ENCODE measurements at places on chromosomes 5 and 9.

GRCh38 chr5:133341915-133342710 is 270.2 kb downstream of the FSTL4 start:
- DNase-seq: no peak
- no peak overlapping the region for H3K4me3 ChIP-seq
- H3K27me3 ChIP-seq: peaks cover 2% of the 10 kb centered on the region
- H3K4me1 ChIP-seq: no peaks in the 10 kb centered on the region
- H3K27ac ChIP-seq: no peak overlapping the region

GRCh38 chr9:15824310-15824709 is 271.5 kb downstream of the CCDC171 start:
- no peak overlapping the region for H3K4me3 ChIP-seq
- H3K27me3 ChIP-seq: no peaks in the 10 kb centered on the region
- DNase-seq: peak; percentile 28
- H3K36me3 ChIP-seq: no peaks in the 10 kb centered on the region
- no peak overlapping the region for H3K27ac ChIP-seq

- peak; percentile 15 for DNase-seq
- H3K36me3 ChIP-seq: no peaks in the 10 kb centered on the region
- no peaks in the 10 kb centered on the region for H3K4me1 ChIP-seq
These were observed 168.8 kb downstream of the PDE4D start for GRCh38 chr5:59724482-59725391.

DNA sequence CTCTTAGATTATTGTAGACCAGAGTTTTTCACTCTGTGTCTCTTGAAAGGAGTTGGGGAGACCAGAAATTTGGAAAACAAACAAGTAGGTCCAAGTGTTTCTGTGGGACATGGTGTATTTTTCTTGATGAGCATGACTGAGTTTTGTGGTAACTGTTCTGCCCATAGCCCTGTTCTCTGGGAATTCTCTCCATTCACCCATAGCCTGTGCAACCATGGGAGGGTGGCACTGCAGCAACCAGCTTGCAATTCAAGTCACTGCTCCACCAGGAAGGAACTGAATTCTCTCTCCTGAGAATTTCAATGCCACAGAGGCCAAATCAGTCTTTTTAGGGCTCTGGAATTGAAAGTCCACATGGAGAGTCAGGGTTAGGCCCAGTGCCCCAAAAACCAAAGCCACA is 475.3 kb upstream of the TRPC7 start:
- H3K27me3 ChIP-seq: no peaks in the 10 kb centered on the region
- DNase-seq: no peak
- no peaks in the 10 kb centered on the region for H3K4me1 ChIP-seq
- H3K27ac ChIP-seq: no peak overlapping the region
- H3K4me3 ChIP-seq: no peak overlapping the region
- no peaks in the 10 kb centered on the region for H3K36me3 ChIP-seq

DNA sequence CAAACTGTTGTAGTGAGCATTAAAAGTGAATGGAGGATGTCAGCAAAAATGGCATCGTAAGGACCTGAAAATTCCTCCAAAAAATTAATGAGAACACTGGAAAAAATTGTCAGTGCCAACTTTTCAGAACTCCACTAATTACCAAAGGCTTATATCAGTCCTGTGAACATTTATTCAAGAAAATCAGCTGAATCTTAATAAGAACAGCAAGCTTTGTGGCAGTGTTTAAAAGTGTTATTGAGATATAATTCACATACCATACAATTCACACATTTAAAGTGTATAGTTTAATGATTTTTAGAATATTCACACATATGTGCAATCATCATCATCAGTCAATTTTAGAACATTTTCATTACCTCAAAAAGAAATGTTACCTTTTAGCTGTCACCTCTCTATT is 57.6 kb downstream of the G3BP1 start:
- DNase-seq: no peak
- no peaks in the 10 kb centered on the region for H3K36me3 ChIP-seq
- no peaks in the 10 kb centered on the region for H3K27me3 ChIP-seq
- no peaks in the 10 kb centered on the region for H3K4me1 ChIP-seq

DNA sequence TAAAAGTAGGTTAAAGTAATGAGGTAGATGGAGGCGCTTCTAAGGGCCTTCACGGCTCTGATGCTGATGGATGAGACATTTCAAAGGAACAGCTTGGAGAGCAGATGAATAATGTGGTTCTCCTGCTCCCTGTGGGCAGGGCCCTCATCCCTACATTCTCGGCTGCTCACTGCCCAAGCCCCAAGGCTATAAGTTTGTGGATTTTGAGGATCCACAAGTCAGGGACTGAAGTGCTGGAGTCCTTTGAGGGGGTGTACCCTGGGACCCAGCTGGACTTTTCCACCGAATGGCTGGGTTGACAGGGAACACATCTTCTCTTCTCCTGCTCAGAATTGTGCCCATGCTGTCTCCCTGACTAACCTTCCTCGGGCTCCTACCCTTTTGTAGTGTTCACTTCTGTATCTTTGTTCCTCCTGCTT is 21.4 kb upstream of the CXCL14 start:
- H3K27me3 ChIP-seq: peaks cover 4% of the 10 kb centered on the region
- no peak overlapping the region for H3K4me3 ChIP-seq
- no peaks in the 10 kb centered on the region for H3K36me3 ChIP-seq

DNA sequence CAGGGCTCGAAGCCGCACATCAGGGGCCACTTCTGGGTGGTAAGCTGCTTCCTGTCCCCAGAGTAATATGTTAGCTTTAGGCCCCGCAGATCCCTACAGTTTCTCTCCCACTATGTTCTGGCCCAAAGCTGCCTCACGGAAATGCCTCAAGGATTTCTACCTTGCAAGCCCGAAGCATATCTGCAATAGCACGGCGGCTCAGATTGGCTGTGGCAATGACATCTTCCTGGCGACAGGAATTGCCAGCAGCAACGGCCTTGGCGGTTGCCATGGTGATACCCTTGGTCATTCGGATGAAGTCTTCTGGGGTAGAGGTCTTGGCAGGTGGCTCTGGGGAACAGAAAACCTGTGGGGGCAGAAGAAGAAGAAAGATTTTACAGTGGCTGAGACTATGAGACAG is 10.3 kb upstream of the TPM2 start:
- peaks cover 14% of the 10 kb centered on the region for H3K4me1 ChIP-seq
- no peak overlapping the region for H3K4me3 ChIP-seq
- H3K36me3 ChIP-seq: peaks cover 46% of the 10 kb centered on the region
- H3K27ac ChIP-seq: no peak overlapping the region
- DNase-seq: no peak
- no peaks in the 10 kb centered on the region for H3K27me3 ChIP-seq

GRCh38 chr5:151157426-151158286 is at the start of gene ANXA6:
ANXA6 (minus strand) TSS chr5:151157779; CDS start chr5:151147901, 9,878 bp downstream.
- no peaks in the 10 kb centered on the region for H3K27me3 ChIP-seq
- peak within 1 kb of the TSS; percentile 80 for H3K4me3 ChIP-seq
- DNase-seq: peak; percentile 22
- H3K4me1 ChIP-seq: peaks cover 46% of the 10 kb centered on the region
- H3K27ac ChIP-seq: peak within 1 kb of the TSS; percentile 74

GRCh38 chr9:90331826-90332575 is 310.6 kb downstream of the DIRAS2 start:
- no peaks in the 10 kb centered on the region for H3K4me1 ChIP-seq
- DNase-seq: no peak
- no peaks in the 10 kb centered on the region for H3K27me3 ChIP-seq
- H3K4me3 ChIP-seq: no peak overlapping the region
- H3K36me3 ChIP-seq: no peaks in the 10 kb centered on the region

DNA sequence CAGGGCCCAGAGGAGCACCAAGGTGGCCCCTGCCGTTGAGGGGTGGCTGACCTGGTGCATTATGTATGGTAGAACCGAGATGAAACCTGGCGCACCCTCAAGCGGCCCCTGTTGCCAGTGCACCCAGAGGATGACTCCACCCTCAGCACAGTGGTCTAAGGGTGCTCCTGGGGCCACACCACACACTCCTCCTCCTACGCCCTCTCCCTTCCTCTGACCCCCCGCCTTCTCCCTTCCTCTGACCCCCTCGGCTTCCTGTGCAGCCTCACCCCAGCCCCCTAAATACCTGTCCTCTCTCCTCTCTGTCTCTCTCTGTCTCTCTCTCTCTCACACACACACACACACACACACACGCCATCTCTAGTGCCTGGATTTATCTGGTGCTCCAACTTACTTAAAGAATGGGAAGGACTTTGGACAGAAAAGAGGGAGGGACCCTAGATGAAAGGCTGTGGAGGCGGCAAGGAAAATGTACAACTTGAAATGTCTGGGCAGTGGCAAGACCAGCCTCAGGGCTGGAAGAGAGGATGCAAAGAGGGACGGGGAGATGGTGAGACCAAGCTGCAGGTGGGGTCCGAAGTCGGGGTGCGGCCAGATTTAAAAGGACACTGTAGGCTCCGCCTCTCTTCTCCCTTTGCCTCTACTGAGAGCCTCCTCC is 18.2 kb upstream of the SLC30A5 start:
- H3K4me1 ChIP-seq: peaks cover 12% of the 10 kb centered on the region
- H3K36me3 ChIP-seq: no peaks in the 10 kb centered on the region
- no peak overlapping the region for H3K4me3 ChIP-seq
- DNase-seq: no peak

GRCh38 chr5:123422433-123423277 is 548 bp downstream of the CEP120 start:
- no peaks in the 10 kb centered on the region for H3K27me3 ChIP-seq
- H3K27ac ChIP-seq: peak overlapping the region; percentile 79
- peak overlapping the region; percentile 66 for H3K4me3 ChIP-seq

- peak overlapping the region; percentile 66 for H3K4me3 ChIP-seq
- DNase-seq: no peak
- H3K4me1 ChIP-seq: peaks cover 27% of the 10 kb centered on the region
- no peak overlapping the region for H3K27ac ChIP-seq
These were observed 38.6 kb upstream of the GARNL3 start for GRCh38 chr9:127225801-127226625.

DNA sequence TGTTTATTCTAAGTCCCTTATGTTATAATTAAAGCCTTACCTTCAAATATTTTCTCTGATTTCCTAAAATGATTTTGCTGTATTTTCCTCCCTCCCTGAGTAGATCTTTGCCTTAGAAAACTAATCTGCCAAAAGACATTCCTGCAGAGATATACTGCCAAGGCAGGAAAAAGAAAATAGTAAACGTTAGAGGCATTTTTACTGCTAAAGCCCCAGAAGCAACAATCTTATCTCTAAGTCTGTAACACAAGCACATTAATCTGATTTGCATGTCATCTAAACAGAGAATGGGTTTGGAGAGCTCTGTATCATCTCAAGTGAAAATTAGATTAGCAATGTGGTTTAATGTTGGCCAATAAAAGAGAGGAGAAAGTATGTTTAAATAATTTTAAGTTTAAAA is 847.7 kb downstream of the MAT2B start:
- DNase-seq: no peak
- no peak overlapping the region for H3K4me3 ChIP-seq
- H3K27me3 ChIP-seq: no peaks in the 10 kb centered on the region

DNA sequence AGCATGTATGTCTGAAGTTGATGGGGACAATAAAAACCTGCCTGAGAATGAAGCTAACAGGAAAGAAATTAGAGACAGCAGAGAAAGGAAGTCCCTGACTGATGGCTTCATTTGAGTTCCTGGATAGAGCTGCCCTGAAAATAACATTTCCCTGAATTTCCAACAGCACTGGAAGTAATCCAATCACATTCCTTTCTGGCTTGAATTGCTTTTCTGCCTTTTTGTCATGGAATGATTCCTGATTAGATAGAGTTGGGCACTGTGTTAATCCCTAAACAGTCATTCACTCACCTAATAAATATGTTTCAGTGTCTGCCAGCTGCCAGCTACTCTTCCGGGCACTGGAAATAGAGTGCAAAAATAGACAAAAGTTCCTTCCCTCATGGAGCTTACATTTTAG is 30.0 kb upstream of the SH3RF2 start:
- H3K36me3 ChIP-seq: no peaks in the 10 kb centered on the region
- H3K27ac ChIP-seq: no peak overlapping the region
- H3K4me3 ChIP-seq: no peak overlapping the region
- H3K27me3 ChIP-seq: peaks cover 3% of the 10 kb centered on the region

- H3K4me3 ChIP-seq: no peak overlapping the region
- no peaks in the 10 kb centered on the region for H3K27me3 ChIP-seq
- no peaks in the 10 kb centered on the region for H3K36me3 ChIP-seq
- no peak for DNase-seq
- peaks cover 44% of the 10 kb centered on the region for H3K4me1 ChIP-seq
- H3K27ac ChIP-seq: no peak overlapping the region
These were observed 48.8 kb upstream of the FST start for GRCh38 chr5:53431665-53432064.

DNA sequence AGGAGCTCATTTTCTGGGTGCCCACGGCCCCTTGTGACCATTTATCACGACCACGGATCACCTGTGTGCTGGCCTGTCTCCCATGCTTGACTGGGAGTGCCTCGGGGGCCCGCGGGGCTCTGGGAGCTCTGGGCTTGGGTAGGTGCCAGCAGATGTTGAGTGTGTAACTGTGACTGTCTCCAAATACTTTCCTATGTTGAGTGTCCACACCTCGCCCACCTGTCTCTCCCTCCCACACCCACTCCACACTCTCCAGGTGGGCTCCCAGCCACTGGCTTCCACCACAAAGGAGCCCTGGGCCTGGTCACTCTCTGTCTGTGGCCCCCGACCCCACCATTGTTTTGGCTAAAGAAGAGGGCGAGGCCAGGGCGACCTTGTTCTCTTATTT is 196.4 kb downstream of the CDK5RAP2 start:
- H3K4me3 ChIP-seq: no peak overlapping the region
- no peaks in the 10 kb centered on the region for H3K36me3 ChIP-seq
- no peak for DNase-seq
- H3K27ac ChIP-seq: peak overlapping the region; percentile 94

DNA sequence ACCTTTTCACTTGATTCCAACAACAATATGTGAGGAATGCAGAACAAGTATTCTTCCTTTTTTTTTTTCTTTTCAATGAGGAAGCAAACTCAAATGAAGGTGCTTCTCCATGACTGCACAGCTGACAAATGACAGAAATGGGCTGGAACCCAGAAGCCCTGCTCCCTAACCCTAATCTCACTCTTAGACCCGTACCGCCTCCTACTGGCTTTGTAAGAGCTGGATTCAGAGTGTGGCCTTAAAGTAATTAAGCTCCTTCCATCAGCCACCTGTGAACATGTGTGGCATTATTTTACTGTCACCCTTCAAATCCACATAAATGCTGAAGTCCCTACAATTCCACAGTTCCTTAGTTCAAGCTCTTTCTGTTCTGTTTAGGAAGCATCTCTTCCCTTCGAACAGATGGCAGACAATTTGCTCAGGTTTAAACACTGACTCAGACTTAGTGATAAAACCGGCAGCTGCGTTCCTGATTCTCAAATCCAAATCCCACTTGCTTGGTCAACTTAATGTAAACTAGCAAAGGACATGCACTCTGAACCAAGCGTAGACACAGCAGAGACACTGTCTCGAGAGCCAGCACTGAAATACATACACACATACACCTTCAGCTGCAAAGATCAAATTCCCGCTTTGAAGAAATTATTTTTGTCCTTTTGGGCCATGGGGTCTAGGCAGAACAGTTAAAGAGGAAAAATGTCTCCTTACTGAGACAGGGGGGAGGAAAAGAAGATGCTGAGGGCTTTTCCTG is 316.7 kb upstream of the TLE4 start:
- no peak overlapping the region for H3K27ac ChIP-seq
- no peaks in the 10 kb centered on the region for H3K36me3 ChIP-seq
- no peak overlapping the region for H3K4me3 ChIP-seq
- no peak for DNase-seq
